ENCODE measurements at places on chromosomes 13 and 19.

- no peak for DNase-seq
Measured at GRCh38 chr19:44723299-44723951, 24.5 kb downstream of the CEACAM16 start.

GRCh38 chr19:18998276-18998675 is 35.0 kb downstream of the SUGP2 start:
- no peak for DNase-seq

GRCh38 chr13:96794669-96795068 is 199.6 kb downstream of the OXGR1 start:
- no peak for DNase-seq

GRCh38 chr13:65307056-65307455 is 1923.1 kb downstream of the PCDH9 start:
- no peak for DNase-seq

DNA sequence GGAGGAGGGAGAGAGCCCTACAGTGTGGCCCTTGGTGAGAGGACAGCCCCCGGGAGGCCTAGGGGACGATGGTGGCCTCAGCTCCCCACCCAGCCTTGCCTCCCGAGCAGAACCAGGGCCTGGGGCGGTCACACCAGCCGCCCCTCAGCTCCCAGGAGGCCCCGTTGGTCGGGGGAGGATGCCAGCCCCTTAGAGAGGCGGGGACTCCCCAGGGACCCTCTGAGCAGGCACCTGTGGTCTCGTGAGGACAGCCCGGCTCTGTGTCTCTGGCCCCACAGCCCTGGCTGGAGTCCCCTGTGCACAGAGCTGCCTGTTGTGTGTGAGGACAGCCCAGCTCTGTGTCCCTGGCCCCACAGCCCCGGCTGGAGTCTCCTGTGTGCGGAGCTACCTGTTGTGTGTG is 158.8 kb downstream of the KDM4B start:
- DNase-seq, result no peak

- DNase-seq, result no peak
Measured at GRCh38 chr13:112059457-112060281, 7.3 kb upstream of the SOX1 start.

DNA sequence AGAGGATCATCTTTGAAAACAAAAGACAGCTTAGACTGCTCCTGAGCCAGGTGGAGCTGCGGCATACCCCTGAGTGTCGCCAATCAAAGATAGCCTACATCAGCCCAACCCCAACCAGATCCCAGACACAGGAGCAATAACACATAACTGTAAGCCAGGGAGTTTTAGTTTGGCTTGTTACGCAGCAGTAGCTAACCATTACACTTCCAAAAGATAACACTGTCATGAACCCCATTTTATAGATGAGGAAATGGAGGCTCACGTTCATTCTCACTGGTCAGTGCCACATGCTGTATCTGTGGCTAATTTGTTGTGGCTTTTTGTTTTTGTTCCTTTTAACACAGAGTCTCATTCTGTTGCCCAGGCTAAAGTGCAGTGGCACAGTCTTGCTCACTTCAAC is 47.3 kb downstream of the TINCR start:
- no peak for DNase-seq

DNA sequence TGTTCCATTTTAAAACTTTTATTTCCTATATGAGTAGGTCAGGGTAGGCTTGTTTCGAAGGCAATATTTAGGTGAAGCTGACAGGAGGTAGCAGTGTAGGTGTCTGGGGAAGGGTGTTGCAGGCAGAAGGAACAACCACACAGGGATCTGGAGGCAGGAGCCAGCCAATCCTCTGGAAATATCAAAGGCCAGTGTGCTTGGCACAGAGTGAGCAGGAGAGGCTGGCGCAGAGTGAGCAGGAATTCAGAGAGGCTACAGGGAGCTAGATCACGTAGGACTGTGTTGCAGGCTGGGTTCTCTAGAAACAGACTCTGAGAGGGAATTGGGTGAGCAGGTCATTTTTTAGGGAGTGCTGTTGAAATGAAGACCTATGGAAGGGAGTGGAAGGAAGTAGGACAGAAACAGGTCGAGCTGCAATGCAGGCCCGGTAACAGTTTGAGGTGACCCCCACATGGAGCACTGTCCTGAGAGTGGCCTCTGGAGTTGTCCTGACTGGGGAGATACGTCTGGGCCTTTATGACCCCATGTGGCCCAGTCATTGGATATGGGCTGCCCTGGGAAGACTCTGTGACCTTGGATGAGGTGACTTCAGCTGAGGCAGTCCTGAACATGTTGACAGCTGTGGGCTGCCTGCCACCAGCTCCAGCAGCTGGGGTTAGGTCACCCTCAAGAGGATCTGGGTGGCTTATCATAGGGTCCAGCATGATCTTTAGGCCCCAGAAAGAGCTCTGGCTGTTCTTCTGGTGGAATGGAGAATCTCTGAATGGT is 51.7 kb downstream of the ERCC5 start:
- no peak for DNase-seq

DNA sequence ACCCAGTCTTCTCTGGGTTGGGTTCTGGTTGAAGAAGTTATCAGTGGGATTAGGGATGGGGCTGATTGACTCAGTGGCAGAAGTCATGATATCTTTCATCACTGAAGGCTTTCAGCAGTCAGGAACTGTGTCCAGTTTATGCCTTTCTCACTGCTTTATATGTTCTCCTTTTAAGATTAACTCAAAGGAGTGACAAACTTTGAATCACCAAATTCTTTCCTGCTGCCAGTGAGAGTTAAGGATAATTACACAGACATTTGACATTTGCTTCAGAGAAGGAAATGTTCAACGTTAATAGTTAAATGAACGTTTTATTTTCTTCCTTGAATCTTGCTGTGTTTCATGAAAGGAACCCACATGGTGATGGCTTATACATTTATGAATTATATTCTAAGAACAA is 41.0 kb upstream of the CNMD start:
- DNase-seq, result no peak

DNA sequence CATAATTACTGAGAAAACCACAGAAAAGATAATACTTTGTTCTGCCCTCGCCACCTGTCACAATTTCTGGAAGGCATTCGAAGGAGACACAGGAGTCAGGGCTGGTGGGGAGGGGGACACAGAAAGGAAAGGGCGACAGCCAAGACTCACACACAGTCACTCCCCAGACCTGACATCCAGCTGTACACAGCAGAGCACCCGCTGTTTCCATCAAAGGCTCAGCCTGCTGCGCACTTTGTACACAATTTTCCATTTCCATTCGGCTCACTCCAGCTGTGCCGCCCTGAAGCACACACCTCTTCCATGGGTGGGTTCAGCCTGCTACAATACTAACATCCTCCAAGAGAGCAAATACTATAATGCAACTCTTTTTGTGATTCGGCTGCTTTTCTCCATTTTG is 38.0 kb downstream of the STK24 start:
- DNase-seq, result no peak

- no peak for DNase-seq
Measured at GRCh38 chr19:28217022-28217421, 995.9 kb downstream of the UQCRFS1 start.

DNA sequence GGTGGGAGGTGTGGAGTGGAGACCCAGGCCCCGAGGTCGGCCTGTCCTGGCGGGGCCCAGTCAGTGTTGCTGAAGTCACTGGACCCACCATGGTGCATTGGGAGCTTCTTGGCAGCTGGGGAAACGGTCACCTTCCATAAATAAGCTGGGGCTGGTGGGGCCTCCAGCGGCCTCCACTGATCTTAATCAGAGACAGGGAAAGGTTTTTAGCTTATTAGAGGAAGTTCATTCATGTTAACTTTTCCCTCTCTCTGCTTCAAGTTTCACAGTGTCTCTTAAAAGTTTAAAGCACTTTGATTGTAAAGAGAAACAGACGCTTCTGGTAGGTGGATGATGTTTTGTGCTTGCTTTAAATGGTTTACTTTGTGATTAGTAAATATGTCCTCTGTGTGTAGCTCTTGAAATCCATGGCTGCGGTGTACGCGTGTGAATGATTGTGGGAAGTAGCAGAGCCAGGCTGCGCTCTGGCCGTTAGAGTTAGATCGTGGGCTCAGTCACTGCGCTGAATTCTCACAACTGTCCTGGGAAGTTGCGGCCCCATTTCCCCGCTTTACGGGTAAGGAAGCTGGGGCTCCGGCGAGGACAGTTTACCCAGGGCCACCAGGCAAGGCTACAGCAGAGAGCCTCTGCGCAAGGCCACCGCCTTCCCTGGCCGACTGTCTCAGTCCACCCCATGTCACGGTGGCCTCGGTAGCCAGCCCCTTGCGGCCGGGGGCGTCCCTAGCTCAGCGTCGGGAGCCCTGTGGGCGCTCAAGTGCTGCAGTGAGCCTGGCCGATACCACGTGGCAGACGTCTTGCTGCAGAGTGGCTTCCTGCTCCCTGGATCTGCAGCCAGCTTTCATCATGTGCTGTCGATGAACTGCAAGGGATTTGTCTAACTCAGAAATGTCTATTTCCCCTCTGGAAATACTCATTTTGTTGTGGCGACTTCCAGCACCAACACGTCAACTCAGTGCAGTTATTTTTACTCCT is 16.5 kb upstream of the NDUFS7 start:
- no peak for DNase-seq

- no peak for DNase-seq
Measured at GRCh38 chr13:49812812-49813211, 20.3 kb upstream of the KPNA3 start.

DNA sequence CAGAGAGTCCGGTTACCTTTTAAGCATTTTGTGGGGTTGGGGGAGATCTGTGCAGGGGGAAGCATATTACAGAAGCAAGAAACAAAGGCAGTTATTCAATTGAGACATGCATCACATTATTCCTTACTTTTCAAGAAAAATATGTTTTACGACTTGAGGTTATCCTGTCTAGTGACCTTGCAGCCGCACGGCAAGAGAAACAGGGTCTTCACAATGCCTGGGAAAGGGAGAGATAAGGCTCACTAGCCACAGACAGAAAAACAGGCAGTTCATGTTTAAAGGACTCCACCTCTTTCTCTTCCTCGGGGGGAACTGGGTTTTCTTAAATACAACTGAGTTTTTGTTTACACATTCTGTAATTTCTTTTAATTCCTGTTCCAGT is 536 bp upstream of the NCR1 start:
- no peak for DNase-seq

Measured in CD4-positive, alpha-beta T cell treated with Interleukin-17A for 4 hours (primary cell).